Daoy (cell line): ENCODE measurements at places on chromosomes 1 and 21. TPM values are rescaled to one million over a fixed set of nuclear protein-coding genes. Genes with fewer than 3 reads are reported as not detected.

CASZ1 gene
- 8.5 and 9.1 TPM in 2 replicates for total RNA-seq

APCS gene
- not detected in 2 replicates for total RNA-seq

DSTYK gene
- total RNA-seq: 5.0 and 6.2 TPM in 2 replicates

PLA2G2F gene
- not detected in 2 replicates for total RNA-seq

CHI3L2 gene
- total RNA-seq: 0.29 TPM in 1 of 2 replicates, not detected in the other

POU3F1 gene
- 1.1 and 3.7 TPM in 2 replicates for total RNA-seq

CASQ1 gene
- not detected in 2 replicates for total RNA-seq

CD247 gene
- 0.63 and 1.5 TPM in 2 replicates for total RNA-seq

S100A5 gene
- total RNA-seq: 0.34 TPM in 1 of 2 replicates, not detected in the other

SYPL2 gene
- total RNA-seq: 0.15 and 4.3 TPM in 2 replicates

FAM78B gene
- total RNA-seq: 0.80 and 4.0 TPM in 2 replicates

RGS7 gene
- total RNA-seq: 0.27 and 0.74 TPM in 2 replicates

CD1B gene
- total RNA-seq: not detected in 2 replicates

GBP6 gene
- total RNA-seq: 0.11 TPM in 1 of 2 replicates, not detected in the other

HTR6 gene
- not detected in 2 replicates for total RNA-seq
